ENCODE measurements at places on chromosomes 7 and 10.

DNA sequence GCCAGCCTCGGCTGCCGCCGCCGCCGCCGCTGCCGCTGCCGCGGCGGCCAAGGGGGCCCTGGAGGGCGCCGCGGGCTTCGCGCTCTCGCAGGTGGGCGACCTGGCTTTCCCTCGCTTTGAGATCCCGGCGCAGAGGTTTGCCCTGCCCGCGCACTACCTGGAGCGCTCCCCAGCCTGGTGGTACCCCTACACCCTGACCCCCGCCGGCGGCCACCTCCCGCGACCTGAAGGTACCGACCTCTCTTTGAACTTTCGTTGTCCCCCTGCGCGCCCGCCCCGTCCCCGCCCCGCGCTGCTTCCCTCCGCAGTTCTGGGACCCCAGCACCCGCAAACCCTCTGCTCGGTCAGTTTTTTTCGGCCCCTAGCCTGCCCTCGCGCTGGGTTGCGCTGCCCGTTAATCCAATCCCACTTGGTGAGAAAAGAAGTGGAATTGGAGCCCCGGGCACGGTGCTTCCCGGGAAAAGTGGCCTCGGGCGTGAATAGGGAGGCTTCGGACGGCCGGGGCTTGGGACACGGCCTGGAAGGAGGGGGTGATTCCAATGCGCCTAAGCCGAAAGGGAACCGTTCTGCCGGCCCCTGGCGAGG is 543 bp downstream of the HMX3 start:
- DNase-seq = peak; percentile 89

DNA sequence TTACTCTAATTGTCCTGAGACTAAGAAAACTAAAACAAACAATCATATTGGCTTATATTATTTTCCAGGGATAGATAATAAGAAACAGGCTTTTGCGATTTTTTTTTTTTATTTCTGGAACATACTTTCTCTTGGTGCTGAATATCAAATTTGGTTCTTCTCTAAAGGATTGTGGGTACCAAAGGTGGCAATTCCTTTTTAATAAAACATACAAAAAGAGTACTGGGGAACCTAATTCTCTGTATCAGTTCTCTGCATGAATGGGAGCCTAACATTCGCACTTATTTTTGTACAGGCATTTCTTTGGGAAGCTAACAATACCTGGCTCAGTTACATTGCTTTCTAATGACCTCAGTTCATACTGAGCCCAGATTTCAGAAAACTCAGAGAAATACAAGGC is 32.8 kb downstream of the LRRC18 start:
- no peak for DNase-seq

- DNase-seq = no peak
These were observed 87.5 kb downstream of the ATXN7L1 start for GRCh38 chr7:105788816-105789349.

GRCh38 chr10:109624939-109625338 is 298.4 kb downstream of the XPNPEP1 start:
- DNase-seq = no peak

DNA sequence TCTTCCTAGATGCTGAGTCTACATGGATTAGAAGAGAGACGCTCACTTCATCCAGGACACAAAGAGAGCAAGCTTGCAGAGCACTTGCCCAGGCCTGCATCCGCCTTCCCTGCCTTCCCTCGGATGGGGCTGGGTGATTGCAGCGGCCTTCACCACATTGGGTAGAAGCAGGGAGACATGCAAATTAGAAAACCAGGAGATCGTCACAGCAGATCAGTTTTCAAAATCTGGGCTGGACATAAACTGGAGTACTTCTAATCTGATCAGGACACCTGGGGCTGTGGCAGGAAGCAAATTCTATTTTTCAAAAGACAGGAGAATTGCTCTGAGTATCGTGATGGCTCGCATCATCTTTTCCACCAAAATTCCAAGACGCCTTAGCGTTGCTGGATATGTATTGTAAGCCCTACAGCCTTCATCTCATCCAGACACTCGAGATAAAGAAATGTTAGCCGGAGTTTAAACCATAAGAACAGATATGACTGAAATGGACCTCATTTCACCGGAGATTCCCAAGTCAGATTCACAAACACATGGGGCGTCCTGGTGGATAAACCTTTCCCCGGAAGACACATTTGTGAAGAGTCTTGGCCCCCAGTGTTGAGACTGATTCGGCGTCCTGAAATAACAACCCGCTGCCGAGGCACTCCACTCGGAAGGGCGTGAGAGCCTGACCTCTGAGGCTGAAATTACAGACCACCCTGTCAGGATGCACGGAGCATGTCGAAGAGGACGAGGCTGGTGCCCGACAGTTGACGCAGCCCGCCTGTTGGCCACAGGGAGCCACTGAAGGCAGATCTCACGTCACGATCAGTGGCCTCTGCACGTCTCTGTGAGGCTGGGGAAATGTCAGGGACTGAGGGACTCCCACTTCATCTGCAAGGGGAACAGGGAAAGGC is 91.2 kb upstream of the PARD3 start:
- peak; percentile 71 for DNase-seq

DNA sequence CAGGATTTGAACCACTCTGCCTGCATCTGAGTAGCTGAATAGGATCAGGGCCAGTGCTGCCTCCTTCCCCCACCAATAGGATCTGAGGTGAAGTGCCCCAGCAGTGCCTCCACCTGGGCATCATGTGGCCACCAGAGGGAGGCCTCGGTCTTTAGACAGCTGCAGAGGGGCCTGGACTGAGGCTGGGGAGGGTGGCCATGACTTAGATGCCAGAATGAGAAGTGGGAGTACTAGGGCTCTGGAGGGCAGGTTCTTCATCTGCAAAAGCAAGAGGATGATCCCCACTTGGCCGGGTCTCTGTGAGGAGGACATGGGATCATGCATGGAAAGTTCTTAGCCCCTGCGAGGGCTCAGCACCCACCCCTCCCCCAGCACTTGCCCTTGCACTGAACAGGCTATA is 56.9 kb downstream of the NEUROG3 start:
- no peak for DNase-seq

DNA sequence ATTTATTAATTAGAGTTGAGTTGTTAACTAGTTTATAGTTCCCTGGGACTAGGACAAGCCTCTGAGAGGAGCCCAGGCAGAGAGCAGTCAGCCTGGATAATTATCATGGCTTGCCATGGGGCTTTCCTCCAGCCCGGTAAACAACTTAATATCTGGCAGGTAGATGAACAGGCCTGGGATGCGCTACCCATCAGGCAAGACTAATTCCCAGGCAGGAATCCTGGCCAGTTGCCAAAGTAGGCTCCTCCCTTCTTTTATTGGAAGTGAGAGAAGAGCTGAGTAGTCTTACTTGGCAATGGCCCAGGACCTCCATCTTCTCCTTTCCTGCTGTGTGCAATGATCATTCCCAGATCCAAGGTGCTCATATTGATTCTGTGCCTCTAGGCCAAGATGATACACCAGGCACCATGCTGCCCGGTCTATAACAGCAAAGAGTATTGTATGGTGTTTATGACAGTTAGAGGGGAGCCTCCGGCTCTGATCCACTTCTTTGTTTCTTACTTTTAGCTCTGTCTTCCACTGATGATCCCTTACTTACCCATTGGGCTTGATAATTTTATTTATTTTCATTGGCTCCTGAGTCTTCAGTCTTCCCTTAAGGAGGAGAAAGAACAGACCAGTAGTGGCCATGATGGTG is 408.7 kb downstream of the REEP3 start:
- DNase-seq = no peak

DNA sequence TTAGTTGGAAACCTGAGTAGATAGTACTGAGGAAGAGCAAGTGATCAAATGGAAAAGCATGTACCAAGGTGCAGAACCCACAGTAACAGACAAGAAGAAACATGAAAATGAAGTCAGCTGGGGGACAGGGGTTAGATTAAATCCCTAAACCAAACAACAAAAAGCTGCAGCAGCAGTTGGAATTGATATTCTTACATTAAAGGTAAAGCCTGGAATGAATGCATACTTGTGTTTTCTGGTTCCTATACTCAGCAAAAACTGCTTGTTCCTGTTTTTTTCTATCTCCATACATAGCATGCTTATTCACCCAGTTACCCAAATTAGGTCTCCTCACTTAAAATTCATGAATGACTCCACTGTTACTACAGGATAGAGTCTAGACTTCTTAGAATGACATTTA is 92.4 kb downstream of the TPST1 start:
- DNase-seq = no peak

- no peak for DNase-seq
These were observed 4.0 kb upstream of the FAM53B start for GRCh38 chr10:124748166-124748565.

GRCh38 chr7:94679358-94679757 is 23.4 kb upstream of the SGCE start:
- no peak for DNase-seq

DNA sequence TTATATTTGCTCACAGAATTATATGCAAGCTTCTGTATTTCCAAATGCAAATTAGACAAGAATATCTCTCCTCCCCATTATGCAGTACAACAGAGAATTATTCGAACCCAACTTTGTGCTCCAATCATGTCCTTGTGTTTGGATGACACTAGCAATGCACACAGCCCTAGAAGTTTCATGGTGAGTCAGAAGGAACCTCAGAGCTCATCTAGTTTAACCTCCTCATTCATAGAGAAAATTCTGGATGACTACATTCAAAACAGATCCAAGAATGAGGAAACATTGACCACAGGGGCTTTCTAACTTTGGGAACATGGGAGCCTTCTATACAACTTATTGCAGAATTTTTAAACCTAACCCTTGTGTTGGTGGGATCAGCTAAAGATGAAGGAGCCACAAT is 12.8 kb upstream of the ARID5B start:
- no peak for DNase-seq

DNA sequence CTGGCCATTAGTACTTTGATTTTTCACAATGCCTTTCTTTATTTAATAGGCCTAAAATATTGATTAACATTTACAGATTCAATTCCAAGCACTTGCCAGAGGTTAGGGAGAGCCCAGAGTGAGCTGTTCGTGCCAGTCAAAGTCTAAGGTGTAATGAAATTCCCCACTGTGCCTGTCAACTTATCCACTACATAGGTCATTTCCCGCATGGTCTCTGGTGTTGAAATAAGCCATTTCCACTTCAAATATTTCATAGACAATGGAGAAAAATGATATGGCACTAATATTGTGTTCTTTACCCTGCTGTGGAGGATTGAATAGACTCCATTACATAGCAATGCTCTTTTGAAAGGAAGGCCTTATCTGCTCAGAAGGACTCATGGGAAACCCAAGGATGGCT is 978.1 kb upstream of the CELF2 start:
- no peak for DNase-seq

- no peak for DNase-seq
These were observed 11.9 kb downstream of the ANTXRL start for GRCh38 chr10:46298477-46299285.

- no peak for DNase-seq
These were observed 44.5 kb downstream of the KCNMA1 start for GRCh38 chr10:77592946-77593636.

DNA sequence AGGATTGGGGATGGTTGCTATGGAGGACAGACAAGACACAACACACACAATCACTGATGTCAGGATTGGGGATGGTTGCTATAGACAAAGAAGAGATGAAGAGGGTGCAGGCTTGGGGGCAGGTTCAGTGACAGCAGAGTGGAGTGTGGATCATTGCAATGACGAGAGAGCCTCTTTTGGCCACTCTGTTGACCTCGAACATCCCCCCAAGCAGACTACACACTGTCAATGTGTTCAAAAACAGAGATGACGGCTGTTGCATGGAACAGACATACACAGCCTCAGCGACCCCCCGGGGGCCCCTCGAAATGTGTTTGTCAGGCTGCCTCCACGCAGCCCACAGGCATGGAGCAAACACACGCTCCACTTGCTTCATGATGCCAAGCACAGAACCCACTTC is 133.0 kb downstream of the PTPRN2 start:
- no peak for DNase-seq

DNA sequence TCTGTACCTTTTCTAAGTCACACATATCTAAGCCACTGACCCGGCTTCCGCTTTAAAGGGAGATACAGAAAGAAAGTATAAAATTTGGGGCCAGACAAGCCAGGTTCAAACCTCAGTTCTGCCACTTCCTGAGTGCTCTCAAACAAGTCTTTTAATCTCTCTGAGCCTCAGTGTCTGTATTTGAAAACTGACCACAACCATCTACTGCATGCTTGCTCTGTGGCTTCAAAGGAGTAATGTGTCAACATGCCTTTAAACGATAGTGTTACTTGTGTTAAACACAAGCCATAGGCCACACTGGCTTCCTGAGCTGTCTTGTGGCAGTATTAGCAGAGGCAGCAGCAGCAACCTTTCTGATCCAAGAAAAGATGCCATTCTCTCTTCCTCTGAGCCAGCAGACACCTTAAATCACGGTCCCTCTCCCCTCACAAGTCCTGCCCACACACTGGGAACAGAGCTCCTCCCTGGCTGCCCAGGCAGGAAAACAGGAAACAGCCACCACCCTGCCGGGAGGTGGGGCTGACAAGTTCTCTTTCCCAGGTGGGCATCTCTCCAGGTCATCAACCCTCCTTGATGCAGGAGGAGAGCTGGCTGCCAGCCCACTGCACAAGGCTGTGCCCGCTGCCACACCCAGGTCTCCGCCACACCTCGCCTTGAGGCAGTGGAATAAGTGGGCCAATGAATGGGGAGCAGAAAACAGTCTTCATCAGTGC is 10.7 kb downstream of the HIP1 start:
- peak; percentile 77 for DNase-seq

DNA sequence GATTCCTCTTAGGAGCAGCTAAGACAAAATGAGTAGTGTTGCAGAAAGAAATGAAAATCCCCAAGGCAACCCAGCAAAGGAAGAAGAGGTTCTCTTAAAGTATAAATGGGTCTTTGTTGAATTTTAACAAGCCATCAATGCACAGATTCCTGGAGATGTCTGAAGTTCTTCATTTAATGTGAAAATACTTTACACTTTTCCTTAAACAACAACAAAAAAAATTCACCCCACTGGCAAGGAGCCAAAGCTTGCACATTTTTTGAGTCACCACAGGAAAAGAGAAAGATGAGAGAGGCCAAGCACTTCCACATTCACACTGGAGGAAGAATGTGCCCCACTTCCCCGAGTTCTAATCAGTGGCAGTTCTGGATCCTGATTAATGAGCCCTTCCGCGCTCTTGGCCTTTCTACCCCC is 286.4 kb upstream of the MEOX2 start:
- DNase-seq = no peak
